Sciatic nerve (tissue), 2 donors: ENCODE measurements at places on chromosomes 16 and 17. TPM values are rescaled to one million over a fixed set of nuclear protein-coding genes. Genes with fewer than 3 reads are reported as not detected.

Gene MSLN
- total RNA-seq = 2.9 TPM

Gene ABCC11
- total RNA-seq = not detected

Gene CDH5
- 108 TPM for total RNA-seq

Gene HOXB5
- total RNA-seq = 2.4 TPM

Gene FGF11
- 3.8 TPM for total RNA-seq

Gene CPPED1
- total RNA-seq = 19.7 TPM

Gene ZG16
- total RNA-seq = not detected

Gene CCDC144A
- 4.5 TPM for total RNA-seq

- no peak for DNase-seq
These were observed 1.9 kb downstream of the ENDOV start for GRCh38 chr17:80416940-80417293.

DNA sequence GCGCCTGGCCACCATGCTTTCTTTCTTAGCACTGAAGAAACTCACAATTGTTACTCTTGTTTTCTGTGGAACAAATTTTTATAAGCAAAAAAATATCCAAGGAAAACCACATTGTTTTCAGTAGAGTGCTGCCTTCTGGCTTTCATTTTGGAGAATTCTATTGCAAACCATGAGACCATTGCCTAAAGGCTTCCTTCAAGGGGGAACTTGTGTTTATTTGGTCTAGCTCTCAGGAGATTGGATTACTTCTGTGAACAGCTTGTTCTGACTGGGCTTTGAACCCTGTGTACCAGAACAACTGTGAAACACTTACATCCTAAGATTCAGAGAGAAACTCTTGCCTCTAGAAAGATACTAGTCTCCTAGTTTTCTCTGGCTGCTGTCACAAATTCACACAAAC lies 32.1 kb downstream of the TOM1L1 start:
- DNase-seq = no peak

GRCh38 chr17:48624544-48625494 lies 1.3 kb downstream of the HOXB9 start:
- DNase-seq = no peak

DNA sequence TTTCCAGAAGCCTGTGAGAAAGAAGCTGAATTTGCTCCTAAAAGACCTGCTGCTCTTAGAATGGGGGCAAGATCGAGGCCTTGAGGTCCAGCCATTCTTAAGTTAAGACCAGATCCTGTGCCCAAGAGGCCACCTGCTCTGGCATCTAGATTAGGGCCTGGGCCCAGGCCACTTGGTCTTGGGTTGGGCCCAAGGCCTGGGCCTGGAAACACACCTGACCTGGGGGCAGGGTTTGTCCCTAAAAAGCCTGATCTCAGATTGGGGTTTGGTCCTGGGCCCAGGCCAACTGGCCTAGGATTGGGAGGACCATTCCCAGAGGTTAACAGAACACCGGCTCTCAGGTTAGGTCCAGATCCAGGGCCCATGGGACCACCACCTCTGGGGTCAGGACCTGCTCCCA lies 12.9 kb downstream of the CHTF8 start:
- DNase-seq = peak; percentile 42

DNA sequence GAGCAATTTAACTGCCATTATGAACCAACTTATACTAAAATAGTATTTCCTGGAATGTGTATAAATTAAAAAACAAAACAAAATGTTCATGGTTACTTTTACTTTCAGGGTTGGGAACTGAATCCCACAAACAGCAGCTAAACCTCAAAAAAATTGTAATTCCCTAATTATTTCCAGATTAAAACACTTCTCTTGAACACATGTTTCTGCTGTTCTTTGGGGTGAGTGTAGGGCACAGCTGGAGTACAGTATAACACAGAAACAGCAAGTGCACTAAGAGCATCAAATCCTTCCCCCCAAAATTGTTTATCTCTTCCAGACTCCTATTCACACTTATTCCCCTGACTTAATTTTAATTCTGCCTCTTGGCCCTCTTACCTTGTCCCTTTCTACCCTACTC lies 56.4 kb downstream of the KANSL1 start:
- DNase-seq = no peak

DNA sequence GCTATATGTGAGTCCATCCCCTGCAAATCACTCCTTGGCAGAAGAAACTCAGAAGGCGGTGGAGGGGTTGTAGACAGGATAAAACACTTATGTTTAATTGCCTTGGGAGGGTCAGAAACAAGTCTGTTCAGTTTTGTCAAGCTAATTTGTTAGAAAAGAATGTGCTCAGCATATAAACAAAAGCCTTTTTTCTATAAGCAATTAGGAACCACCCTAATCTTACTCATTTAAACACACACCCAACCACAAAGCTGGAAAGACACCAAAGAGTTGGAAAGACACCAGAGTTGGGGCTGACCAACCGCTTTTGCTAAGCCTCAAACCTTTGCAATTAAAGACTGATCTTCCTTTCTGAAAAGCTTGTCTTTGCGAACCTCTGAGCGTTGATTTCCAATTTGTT lies 439.2 kb upstream of the ERCC4 start:
- DNase-seq = no peak

GRCh38 chr16:67882374-67883145 lies 2.1 kb upstream of the NRN1L start:
- DNase-seq = no peak

- DNase-seq = no peak
These were observed 348.6 kb upstream of the ZFHX3 start for GRCh38 chr16:73396556-73396955.

DNA sequence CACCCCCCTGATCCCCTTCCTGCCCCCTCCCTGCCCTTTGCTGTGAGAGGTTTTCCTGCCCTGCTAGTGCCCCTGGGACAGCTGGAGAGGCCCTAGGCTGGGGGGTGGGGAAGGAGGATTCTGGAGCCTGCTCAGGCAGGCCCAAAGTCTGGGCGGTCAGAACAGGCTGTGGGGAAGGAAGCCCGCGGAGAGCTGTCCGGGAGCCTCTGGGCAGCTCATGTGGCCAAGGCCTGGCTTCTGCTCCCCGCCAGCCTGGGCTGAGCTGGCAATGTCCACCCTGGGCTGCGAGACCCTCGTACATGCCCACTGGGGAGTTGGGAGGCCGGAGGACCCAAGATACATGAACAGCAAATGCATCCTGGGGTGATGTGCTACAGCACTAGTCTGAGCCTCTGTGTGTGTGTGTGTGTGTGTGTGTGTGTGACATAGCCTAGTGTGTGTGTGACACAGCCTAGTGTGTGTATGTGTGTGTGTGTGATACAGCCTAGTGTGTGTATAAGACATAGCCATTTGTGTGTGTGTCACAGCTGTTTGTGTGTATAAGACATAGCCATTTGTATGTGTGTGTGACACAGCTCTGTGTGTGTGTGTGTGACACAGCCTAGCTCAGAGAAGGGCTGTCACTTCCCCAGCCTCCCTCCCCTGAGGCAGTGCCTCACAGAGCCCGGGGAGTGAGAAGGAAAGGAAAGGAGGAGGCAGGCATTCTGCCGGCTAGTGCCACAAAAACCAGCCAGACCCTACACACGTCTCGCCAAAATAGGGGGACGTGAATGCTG lies 201.4 kb upstream of the CIBAR2 start:
- DNase-seq = peak; percentile 76

DNA sequence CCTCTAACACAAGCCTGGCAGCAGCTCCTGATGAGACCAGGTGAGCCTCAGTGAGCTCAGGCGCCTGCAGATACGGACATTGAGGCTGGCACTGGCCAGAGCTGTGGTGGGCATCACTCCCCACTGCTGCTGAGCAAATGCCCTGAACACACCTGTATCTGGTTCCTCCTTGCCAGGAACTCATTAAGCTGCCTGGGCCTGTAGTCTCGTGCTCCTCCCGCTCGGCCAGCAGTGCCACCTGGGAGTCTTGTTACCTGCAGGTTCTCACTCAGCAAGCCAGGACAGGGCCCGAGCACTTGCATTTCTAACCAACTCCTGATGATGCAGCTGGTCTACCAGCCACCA lies 13.3 kb downstream of the EIF4A3 start:
- no peak for DNase-seq

- DNase-seq = no peak
These were observed 901 bp upstream of the HEATR6 start for GRCh38 chr17:60079401-60080243.

DNA sequence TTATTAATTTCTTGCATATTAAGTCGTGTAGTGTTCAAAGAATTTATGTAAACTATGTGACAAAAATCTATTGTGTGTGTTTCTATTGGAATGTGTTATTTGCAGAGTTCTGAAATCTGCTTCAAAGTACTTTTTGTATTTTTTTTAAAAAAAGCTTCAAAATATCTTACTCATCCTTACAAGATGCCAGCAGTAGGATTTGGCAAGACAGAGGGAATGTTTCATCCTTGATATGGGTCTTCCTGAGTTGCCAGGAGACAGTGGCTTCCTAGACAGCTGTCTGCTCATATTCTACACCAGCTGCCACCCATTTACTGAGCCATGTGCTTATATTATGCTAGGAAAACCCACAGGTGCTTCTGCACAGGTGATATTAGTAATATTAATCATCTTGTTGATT lies 36.4 kb downstream of the EFCAB5 start:
- DNase-seq = no peak

DNA sequence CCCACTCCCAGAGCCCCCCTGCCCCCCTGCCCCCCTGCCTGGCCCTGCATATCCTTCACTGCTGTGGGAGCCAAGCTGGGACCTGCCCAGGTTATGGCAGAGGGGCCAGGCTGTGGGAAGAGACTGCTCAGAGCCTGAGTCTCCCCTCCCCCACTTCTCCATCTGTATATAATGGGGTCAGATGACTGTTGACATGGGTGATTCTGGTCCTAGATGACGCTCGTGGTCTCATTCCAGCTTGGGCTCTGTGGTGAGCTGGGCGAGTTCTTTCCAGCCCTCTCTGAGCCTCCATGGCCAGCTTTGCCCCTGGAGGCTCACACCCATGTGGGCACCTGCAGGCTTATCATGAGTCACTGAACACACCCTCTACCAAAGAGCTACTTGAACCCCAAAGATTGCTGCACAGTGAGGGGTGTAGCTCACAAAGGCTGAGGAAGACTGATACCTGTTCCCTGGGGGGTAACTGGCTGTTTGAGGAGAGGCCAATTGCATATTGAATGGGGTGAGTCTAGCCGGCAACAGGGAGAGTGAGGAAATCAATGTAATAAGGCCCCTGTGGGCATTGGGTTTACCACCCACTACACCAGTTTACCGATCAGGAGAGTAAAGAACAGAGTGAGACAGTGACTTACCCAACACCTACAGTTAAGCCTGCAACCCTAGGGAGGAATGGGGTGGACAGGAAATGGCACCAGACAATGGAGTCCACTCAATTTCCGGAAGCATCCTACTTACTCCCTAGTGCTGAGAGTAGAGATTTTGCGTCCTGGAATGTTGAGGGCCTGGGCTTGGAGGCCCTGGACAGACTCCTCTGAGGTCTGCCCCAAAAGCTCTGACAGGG lies 4.2 kb upstream of the SREBF1 start:
- no peak for DNase-seq

DNA sequence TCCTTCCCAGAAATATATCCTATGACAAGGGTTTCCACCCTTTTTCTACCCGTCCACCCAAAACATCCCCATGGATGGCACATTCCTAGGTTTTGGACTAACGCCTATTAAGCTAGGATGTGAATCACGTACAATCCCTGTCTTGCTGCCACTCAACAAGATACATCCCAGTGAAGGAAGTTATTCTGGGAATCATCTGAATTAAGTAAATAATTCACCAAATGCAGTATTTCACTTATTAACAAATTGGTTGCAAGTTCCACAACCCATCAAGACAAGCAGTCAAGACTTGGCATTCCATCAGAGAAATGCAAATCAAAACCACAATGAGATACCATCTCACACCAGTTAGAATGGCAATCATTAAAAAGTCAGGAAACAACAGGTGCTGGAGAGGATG lies 32.1 kb downstream of the ASPA start:
- no peak for DNase-seq

GRCh38 chr16:17926461-17926860 lies 410.1 kb downstream of the NPIPA8 start:
- no peak for DNase-seq

- DNase-seq = no peak
These were observed 50.3 kb downstream of the CPPED1 start for GRCh38 chr16:12753203-12754023.

DNA sequence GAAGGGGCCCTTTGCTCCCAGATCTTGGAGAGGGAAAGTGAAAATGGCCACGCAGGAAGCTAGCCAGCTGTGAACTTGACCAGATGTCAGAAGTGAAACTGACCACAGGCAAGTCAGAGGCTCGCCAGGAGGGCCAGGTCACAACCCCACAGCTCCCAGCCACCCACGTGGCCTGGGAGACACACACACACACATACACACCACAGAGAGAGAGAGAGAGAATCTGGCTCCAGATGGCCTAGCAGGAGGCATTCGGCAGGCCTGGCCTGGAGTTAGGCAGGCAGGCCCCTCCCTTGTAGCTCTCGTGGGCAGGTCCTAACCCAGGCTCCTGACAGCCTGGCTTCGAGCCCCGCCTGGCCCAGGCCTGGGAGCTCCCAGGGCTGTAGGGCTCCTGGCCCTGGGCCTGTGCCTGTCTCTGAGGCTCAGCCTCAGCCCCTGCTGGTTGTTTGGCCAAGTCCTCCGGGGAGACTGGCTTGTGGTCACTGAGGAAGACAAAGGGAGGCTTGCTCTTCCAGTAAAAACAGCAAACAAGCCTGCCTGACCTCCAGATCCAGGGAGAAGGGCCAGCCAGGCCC lies 20.2 kb downstream of the NGFR start:
- peak; percentile 92 for DNase-seq

DNA sequence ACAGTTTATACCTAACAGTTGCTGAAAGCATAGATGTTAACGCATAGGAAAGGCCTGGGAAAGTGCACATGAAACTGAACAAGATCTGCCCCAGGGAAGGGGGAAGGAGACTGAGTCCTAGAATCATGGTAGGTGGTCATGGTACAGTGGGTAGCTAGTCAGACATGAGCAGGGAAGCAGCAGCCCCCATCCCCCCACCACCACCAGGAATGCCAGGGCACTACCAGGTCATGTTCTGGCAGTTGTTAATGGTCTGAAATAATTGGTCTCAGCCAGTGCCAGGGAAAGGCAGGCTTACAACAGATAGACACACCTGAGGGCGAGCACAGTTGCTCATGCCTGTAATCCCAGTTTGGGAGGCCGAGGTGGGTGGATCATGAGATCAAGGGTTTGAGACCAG lies 185.2 kb downstream of the CPPED1 start:
- DNase-seq = peak; percentile 25

DNA sequence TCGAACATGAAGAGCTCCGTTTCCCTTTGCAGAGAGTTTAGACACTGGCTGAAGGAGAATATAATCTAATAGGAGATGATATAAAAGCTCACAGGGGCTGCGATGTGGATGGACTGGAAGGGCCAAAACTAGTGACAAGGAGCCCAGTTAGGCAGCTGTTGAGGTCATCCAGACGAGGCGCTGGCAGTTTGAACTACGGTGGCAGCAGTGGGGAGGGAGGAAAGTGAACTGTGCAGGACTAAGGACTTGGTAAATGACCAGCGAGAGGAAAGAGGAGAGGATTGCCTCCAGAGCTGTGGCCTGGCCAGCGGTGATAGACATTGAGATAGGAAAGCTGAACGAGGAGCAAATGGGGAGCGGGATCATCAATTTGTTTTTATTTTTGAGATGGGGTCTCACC lies 14.6 kb upstream of the YWHAE start:
- no peak for DNase-seq

GRCh38 chr16:61946019-61946418 lies 90.2 kb downstream of the CDH8 start:
- DNase-seq = no peak
